ENCODE measurements at places on chromosomes 6 and 20.

GRCh38 chr20:62748311-62748710 lies 39.7 kb downstream of the NTSR1 start:
- DNase-seq, result no peak

DNA sequence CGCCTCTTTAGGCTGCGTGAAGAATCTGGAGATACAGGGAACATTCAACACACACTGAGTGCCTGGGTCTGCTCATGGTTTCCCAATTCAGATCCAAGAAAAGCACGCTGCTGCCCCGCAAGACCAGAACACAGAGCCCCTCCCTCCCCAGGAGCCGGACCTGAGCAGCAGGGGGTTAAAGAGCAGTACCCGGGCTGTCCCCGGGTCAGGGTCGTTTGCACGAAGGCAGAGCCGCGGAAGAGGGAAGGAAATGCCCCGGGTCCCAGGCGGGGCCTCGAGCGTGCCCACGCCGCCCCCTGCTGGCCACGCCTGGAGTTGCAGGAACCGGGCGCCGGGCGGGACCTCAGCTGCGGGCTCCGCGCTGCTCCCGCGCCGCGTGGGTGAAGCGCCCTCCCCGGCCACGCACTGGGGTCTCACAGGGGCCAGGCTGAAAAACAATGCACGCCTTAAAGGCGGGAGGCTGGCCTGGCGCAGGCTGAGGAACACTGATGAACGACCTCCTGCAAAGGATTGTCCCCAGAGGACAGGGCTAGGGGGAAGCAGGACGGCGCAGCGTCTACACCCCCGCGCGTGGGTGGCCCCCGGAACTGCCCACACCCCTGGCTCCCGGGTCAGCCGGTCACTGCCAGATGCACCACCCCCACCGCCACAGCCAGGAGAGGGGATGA lies 48.9 kb downstream of the ANKRD60 start:
- DNase-seq, result peak; percentile 91

DNA sequence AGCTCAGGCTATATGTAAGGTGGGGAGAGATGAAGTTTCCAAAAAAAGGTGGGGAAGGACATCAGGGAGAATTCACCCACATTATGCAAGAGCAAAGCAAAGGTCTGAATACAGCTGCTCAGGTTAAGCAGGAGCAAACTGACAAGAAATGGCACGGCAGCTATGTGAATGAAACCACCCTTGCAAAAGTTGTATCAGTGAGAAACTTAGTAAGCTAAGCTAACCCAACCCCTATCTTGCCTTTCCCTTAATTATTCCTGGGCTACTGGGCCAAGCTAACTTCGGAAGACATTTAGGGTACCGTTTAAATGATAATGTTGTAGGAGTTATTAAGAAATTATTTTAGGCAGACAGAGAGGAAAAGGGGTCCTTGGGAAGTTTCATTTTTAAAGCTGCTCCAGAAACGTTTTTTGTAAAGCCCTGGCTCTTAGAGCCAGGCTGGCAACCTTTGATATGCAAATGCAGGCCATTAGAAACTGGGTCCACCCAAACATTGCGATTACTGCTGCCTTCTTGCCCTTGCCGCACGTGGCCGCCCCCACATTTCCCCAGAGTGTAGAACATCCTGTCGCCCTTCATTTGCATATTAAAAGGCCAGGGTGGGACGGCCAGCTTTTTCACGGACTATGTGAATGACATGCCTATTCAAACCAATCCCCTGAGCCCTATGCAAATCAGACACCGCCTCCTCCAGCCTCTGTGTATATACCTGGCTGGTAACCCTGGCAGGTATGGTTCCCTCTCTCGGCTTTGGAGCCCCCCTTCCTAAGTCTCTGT lies 60.5 kb upstream of the SAMD5 start:
- DNase-seq, result no peak

DNA sequence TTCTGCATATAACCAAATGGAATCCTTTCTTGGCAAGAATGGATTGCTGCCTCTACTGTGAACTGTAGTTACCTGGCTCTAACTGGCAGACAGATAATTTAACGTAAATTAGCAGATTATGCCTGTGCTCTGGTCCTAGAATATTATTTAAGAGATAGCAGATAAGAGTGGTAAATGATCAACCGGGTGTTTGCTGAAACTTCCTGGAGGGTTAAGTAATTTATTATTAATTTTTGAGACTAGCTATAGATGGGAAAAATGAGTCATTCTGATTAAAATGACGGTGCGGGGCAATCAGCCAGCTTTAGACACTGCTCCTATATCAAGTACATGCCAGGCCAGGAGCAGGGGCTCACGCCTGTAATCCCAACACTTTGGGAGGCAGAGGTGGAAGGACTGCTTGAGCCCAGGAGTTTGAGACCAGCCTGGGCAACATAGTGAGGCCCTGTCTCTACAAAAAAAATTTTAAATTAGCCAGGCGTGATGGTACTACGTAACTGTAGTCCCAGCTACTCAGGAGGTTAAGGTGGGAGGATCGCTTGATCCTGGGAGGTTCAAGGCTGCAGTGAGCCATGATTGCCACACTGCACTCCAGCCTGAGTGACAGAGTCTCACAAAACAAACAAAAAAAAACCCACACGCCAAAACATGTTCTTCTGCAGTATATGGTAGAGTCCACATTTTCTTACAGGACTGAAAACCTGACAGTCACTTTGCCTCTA lies 22.6 kb downstream of the B4GALT5 start:
- DNase-seq, result no peak

DNA sequence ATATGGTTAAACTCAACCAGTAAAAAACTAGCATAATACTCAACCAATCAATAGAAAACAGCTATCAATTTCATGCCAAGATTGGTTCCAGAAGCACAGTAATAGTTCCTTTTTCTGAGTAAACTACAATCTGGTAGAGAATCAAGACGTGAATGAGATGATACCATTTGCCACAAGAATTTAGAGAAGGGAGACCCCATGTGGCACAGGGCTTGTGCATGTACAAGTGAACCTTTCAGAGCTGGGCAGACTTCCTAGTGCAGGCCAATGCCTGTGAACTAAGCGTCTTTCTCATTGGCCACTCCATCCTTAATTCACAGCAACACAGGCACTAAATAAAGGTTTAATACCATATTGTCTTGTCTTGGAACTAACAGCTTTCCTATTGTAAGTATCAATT lies 213.5 kb downstream of the RFPL4B start:
- DNase-seq, result no peak

DNA sequence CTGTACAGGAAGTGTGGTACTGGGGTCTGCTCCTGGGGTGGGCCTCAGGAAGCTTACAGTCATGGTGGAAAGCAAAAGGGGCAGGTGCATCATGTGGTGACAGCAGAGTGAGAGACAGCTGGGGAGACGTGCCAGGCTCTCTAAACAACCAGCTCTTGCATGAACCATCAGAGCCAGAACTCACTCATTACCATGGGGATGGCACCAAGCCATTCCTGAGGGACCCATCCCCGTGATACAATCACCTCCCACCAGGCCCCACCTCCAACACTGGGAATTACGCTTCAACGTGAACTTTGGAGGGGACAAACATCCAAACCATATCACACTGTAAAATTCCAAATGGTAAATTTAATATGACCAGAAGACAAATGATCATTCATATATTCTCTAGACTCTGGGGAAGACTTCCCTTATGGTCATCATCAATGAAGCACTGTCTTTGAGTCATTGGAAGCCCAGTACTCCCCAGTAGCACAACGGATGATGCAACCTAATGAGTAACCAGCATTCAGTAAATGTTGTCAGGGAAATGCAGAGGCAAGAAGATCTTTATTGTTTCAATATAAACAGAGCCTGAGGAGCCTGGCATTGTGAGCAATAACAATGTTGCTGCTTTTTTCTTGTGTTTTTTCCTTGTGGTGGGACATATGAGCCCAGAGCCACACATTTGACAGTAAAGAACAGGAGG lies 48.2 kb upstream of the RALY start:
- peak; percentile 76 for DNase-seq

GRCh38 chr6:61841958-61842357 lies 444.1 kb downstream of the KHDRBS2 start:
- no peak for DNase-seq

All from GM03348 (cell line).